ENCODE measurements at places on chromosomes 6 and 20.
A peak's percentile ranks its signal among the peaks of the same experiment; 100 is the strongest.

GRCh38 chr20:17615645-17616479, 46.0 kb downstream of the DSTN start:
- DNase-seq = no peak

GRCh38 chr6:30600451-30600961, 16.5 kb downstream of the PPP1R10 start:
- no peak for DNase-seq

GRCh38 chr6:127015858-127016257, 102.6 kb upstream of the RSPO3 start:
- DNase-seq = no peak

DNA sequence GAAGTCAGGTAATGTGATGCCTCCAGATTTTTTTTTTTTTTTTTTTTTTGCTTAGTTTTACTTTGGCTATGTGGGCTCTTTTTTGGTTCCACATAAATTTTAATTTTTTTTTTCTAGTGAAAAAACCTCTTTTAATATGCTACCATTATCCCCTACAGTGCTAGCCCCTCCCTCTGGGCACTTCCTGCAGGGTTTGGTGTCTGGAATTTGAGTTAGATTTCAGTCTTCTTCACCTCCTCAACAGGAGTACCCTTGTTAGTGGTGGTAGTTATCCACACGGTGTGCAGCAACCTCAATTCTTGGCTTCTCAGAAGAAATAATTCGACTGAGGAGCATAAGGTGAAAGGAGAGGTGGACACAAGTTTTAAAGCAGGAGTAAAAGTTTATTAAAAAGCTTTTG, 128.8 kb upstream of the SYNCRIP start:
- DNase-seq = no peak

DNA sequence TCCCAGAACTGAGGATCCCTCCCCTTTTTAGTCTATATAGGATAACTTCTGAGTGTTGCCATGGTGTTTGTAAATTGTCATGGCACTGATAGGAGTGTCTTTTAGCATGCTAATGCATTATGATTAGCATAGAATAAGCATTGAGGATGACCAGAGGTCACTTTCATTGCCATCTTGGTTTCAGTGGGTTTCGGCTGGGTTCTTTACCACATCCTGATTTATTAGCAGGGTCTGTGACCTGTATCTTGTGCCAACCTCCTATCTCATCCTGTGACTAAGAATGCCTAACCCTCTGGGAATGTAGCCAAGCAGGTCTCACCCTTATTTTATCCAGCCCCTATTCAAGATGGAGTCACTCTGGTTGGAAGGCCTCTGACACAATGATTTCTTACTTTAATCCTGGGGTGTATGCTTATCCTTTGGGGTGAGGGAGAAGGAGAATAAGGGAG, 19.6 kb downstream of the WFDC2 start:
- DNase-seq = peak; percentile 48

DNA sequence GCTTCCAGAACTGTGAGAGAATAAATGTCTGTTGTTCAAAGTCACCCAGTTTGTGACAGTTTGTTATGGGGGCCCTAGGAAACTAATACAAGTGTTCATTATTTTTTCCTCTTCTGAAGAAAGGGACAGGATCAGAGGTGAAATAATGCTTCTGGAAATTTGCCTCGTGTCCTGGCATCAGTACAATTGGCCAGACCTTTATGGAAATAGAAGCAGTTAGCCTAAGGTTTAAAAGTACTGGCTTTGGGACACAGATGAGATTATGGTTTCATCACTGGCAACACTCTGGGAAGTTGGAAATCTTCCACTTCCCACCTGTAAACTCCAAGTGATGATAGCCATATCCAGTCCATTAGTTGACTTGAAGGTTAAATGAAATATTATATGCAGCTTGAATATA, 88.7 kb downstream of the PLCB1 start:
- peak; percentile 39 for DNase-seq

DNA sequence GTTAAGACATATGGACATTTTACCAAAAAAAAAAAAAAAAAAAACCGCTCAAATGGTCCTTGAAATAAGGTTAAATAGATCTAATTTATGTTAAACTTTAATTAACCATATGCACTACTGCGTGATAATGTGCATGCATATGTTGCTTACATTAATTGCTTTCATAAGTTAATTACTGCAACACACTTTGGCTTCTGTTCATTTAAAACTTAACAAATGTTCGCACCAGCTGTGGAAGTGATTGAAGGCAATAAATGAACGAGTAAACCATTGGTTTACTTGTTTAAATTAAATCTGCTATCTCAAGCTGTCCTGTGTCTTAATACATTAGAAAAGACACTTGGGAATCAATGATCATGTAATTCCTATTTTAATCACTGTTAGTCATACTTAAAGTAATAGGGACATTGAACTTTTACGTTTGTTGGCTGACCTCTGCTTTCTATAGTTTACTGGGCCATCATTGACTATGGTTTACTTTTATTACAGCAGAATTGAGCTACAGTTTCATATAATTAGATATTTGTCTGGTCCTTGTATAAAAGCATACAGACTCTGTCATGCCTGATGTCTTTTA, 294.7 kb downstream of the KHDC1L start:
- DNase-seq = no peak

DNA sequence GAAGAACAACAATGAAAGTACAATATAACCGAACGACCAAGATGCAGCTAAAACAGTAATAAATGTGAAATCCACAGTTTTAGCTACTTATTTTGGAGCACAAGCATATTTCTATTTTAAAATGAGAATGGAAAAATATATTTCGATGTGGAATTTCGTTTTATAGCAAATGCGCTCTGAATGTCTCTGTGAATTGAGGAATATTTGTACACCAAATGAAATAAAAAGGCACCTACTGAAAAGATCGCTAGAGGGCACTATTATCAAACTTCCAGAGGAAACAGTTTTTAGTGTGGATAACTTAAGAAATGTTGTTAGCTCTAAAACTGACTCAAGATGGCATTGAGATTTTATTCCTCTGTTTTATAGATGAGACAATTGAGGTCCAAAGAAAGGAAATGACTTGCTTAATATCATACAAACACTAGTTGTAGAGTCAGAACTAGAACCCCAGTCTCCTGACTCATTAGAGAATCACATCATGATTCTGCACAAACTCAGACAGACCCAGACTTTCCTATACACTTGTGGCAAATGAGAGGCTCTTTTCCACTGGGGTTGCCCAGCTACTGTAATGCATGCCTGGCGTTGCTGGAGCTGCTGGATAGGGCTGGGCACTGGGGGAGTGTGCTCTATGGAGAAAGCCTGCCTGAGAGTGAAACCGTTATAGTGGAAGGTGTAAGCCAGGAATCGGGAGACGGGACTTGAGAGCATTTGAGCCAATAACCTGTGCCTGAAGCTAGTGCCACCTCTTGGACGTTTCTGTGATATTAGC, 51.9 kb downstream of the GCLC start:
- DNase-seq = peak; percentile 83

- no peak for DNase-seq
Observed at GRCh38 chr20:59175861-59176260, 12.2 kb downstream of the ZNF831 start.

DNA sequence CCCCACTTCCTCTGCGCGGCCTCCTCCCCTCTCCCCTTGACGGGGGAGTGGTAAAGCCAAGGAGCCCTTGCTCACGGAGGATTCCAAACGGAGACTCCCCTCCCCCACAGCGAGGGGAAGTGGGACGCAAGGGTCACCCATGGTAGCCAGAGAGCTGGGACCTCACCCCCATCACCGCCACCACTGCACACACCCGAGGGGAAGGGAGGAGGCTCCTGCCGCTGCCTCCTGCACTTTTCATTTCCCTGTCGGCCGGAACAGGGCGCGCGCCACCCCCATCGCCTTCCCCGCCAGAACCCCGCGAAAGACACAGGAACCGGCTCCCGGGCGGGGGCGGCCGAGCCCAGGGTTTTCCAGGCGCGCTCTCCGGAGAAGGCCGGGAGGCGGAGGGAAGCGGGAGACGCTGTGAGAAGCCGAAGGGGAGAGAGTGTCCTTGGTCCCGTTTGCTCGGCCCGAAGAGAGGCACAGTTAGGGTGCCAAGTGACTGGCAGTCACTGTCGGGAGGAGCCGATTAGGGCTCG, 789 bp downstream of the CCND3 start:
- no peak for DNase-seq

GRCh38 chr6:145816392-145816791, 1.8 kb upstream of the FBXO30 start:
- no peak for DNase-seq

- DNase-seq = no peak
Observed at GRCh38 chr20:31966991-31967655, 828 bp upstream of the XKR7 start.

DNA sequence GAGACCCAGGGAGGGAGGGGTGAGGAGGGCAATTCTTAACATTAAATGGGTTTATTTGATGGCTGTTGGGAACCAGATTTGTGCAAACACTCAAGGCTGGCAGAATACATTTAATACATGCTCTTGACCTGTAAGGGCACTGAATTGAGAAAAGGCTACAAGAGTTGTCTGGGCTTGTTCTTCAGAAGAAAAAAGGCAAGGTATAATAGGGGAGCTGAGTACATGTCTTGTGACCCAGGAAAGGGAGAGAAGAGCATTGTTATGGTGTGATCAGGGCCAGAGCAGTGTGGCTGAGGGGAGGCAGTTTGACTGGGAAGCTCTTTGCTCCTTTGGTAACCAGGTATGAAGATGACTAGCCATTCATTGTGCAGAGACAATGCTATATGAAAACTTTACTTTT, 18.9 kb downstream of the KLHL31 start:
- no peak for DNase-seq

DNA sequence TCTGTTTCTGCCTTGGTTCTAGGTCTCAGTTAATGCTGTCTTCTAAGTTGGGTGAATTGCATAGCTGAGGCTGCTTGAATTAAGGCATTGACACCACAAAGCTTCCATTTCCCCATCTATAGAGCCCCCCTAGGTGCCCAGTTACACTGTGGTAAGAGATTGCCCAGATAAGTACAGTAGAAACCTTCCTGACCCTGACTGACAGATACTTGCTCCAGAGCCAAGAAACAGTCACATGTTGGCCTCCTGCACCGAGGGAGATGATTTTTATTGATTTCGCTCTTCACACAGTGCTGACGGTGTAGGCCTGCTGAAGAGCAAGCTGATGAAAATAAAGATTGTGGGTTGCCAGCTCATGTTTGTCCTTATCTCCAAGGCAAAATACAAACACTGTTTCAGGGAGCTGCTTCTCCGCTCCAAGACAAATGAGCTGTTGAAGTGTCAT, 67.9 kb downstream of the TRMT11 start:
- no peak for DNase-seq

DNA sequence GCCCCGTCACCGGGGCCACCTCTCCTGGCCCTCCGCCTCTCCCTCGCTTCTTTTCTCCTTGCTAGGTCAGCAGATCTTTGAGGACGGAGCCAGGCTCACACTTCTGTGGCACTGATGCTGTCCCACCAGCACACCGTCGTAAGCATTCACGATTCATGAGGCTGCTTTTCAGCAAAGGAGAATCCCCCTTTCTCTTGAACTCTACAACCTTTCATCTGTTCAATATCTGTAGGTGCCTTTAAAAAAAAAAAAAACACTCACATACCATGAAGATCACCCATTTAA, 31.3 kb downstream of the ANKRD60 start:
- DNase-seq = no peak

DNA sequence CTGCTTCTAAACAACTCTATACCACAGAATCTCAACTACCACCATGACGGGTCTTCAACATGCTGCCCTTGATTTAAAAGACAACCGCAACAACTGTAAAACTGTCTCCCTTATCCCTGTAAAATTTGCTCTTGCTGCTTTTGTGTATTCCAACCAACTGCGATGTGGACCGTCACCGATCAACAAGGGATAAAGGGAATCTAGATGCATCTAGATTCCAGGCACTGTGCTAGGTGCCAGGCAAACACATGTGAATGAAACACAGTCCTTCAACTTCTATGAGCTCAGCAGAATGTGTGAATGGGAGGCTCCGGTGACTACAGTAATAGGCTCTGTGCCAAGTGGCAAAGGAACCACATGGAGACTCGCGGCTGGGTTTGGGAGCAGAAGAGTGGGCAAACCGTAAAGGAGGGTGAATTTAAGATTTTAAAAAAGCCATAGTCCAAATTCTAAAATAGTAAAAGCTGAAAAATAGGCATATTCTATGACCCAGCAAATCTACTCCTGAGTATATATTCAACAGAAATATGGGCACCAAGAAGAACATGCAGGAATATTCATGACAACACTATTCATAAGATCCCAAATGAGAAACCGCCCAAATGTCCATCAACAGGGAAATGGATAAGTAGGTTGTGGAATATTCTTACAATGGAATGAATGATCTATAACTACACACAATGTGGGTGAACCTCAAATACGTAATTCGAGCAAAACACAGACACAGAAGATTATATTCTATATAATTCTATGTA, 3.7 kb upstream of the PRND start:
- peak; percentile 5 for DNase-seq

DNA sequence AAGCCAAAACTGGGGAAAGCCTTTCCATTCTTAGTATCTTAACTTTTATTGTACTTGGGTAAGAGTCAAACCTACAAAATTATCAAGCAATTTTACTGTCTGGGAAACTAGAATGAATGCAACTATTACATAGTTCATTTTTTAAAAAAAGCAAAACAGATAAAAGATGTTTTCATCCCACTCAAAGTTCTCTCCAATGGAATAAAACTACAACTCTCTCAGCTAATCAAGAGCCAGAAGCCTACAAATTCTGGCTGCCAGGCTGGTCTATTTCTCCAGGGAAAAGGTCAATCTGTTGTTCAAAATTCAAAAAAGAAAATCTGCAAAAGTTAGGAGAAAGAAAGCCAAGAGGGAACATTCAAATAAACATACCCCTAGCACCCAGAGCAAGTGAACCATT, 56.2 kb downstream of the COL12A1 start:
- DNase-seq = peak; percentile 59

- DNase-seq = no peak
Observed at GRCh38 chr6:149062653-149063348, 254.7 kb upstream of the TAB2 start.

DNA sequence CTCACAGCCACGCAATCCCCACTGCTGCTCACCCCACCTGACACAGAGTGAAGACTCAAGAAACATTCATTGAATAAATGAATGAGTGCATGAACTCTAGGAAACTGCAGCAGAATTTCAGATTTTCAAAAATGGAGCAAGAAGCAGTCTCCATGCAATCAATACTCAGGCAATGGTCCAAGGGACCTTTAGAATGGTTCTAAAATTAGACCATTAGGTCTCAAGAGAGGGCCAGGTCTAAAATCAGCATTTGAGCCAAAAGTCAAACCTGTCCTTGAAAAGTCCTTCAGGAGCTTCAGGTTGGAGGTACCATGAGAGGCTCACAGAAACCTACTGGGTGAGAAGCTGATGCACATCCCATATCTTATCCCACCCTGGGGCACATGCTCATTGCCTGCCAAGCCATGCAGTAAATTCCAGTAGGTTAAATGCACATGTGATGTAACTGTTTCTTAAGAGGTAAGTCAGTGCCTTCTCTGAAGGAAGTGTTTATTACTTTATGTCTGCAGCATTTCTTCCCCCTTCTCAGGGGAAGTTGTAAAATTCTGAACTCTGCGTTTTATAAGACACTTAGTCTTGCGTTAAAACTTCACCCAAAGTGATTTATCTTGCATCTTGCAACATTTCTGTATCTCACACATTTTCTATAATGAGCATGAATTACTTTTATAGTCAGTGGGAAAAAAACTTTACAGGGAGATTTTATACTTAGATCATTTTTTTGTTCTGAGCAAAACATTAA, 126.6 kb downstream of the ADAT2 start:
- peak; percentile 18 for DNase-seq

Data from fibroblast of the aortic adventitia (primary cell).